Right ventricle myocardium superior (tissue), 1 donor: ENCODE measurements at places on chromosomes 5 and 9. TPM values are rescaled to one million over a fixed set of nuclear protein-coding genes. Genes with fewer than 3 reads are reported as not detected.

DNA sequence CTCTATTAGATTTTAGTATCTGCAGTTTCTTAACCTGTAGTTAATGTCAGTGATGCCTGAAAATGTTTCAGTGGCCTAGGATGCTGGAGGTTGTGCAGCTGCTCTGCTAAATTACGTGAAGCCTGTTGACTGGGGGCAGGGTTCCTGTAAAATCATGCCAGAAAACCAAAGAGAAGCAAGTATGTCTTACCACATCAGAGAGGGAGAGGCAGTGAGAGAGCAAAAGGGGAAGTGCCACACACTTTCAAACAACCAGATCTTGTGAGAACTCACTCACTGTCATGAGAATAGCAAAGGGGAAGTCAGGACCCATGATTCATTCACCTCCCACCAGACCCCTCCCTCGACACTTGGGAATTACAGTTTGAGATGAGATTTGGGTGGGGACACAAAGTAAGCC is 83.9 kb upstream of the CYLC2 start:
- DNase-seq = no peak

DNA sequence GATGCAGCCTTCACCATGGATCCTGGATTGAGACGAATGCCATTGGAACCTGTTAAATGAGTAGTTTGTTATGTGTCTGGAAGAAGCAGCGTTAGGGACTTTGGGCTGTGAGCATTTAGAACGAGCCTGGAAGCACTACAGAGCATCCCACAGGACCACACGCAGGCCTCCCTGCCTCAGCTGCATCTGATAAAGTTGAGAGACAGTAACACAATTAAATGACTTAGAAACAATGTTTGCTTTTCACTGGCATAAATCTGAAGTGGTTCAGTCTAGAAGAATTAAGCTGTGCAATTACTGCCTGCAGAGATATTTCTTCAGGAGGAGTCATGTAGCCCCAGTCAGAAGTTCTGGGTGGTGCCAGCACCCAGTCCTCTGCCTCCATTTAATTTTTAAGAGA is 9.8 kb upstream of the TLX3 start:
- DNase-seq = no peak

DNA sequence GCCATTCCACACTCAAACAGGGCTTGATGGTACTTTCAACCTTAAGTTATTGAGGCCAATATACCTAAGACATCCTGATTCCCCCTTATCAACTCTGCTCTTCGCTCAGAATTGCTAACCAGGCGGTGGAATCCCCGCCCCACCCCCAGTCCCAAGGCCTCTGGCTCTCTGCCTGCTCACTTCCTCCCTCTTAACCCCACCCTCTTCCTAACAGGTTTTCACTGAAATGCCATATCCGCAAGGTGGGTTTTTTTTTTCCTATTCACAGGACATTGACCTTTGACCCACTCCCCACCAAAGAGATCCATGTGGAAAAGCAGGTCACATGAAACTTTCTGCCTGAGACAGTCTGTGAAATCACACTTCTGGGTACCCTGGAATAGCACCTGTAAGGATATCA is 66.6 kb upstream of the IFNK start:
- DNase-seq = peak; percentile 40

GRCh38 chr5:33975852-33976251 is 8.6 kb downstream of the SLC45A2 start:
- DNase-seq = no peak

SLC6A7 gene
- not detected for total RNA-seq

OGN gene
- total RNA-seq = 10.0 TPM

GRCh38 chr5:122150215-122150614 is 20.9 kb downstream of the ZNF474 start:
- no peak for DNase-seq

- peak; percentile 44 for DNase-seq
Measured at GRCh38 chr9:33676746-33677505, 118.4 kb upstream of the PRSS3 start.

GRCh38 chr5:147669169-147669869 is 113.2 kb downstream of the JAKMIP2 start:
- no peak for DNase-seq

DNA sequence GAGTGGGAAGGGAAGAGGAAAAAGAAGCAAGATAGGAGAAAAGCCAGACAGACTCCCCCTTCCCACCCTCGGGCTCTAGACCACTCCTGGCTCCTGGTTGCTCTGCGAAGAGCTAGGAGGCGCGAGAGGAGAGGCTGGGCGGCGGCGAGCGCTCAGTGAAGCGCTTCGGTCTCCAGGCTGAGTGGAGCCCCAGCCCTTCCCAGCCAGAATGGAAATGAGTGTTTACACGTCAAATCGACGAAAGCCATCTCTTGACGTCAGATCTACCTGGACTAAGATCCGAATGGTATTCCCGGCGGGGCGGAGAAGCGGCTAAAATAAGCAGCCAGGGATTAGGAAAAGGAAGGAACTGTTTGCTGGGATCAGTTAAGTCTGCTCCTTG is at the start of gene PCSK1:
Gene PCSK1 (minus strand): TSS at position 183 of the 382 bp plus-strand sequence. CDS start 206 bp downstream, outside the sequence.
- no peak for DNase-seq

ANKRD34B gene
- not detected for total RNA-seq

- no peak for DNase-seq
Measured at GRCh38 chr5:178464431-178465048, 125.7 kb downstream of the COL23A1 start.

DNA sequence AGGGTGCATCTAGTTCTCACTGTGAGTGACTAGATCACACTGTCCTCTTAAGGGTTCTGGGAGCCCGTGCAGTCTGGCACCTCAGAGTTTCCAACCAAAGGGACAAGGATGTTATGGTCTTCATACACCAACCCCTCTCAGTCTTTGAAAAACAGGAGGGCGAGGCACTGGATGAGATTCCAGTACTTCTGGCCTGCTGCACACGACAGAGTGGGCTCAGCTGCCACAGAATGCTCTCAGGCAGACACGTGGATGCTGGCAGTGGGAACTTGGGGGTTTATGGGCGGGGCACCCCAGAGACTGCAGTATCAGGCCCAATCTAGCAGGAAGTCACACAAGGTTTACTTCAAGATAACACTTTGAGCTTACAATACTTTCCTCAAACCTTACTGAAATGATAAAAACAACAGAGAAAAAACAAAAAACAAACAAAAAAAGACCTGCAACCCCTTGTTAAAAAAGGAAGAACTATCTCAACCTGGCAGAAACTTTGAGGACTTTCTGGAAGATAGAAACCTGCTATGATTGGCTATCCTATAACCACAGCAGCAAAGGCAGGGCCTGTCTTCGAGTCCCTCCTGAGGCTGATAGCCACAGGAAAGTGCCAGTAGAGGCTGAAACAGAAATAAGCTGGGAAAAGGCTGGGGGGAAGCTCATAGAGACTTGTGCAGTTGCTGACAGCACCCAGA is 28.3 kb upstream of the TGFBR1 start:
- no peak for DNase-seq

DNA sequence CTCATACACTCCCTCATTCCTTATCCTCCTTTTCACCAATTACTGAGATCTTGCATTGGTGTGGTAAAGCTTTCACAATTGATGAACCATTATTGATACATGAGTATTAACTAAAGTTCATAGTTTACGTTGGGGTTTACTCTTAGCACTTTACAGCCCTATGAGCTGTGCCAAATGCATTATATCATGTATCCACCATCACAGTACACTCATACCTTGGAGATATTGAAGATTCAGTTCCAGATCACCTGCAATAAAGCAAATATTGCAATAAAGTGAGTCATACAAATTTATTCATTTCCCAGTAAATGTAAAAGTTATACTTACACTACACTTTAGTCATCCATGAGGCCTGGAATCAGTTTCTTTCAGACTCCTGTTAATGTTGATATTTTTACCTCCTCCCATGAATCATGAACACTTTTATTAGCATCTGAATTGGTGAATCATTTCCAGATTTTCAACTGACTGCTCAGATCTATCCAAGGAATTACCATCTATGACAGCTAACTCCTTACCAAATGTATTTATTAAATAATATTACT is 546.6 kb upstream of the PTPRD start:
- DNase-seq = no peak

DNA sequence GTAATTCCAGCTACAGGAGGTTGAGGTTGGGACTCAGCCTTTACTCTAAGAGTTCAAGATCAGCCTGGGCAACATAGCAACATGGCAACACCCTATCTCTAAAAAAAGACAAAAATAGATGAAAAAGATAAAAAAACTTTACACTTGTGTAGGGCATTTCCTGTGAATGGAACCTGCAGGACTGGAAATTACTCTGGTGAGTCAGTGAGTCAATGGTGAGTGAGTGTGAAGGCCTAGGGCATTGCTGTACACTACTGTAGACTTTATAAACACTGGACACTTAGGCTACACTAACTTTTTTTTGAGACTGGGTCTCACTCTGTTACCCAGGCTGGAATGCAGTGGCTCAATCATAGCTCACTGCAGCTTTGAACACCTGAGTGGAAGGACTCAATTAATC is 19.5 kb upstream of the ARSI start:
- DNase-seq = no peak

PRDM9 gene
- total RNA-seq = not detected

DNA sequence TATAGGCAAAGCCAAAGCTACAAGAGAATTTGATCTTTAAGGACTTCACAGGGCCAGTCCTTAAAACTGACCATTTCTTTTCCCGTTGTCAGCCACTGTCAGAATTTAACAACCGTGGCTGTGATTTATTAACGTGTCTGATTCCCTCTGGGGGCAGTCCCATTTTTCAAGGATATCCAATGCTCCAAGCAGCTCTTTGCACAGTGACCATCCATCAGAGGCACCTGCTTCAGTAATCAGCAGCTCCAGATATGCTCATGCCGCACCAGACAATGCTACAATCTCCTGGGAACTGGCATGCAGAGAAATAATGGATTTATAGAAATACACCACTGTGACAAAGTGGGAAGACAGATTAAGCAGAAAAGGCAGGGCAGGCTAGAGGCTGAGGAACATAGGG is 163.3 kb upstream of the PPP1R2B start:
- DNase-seq = no peak

GRCh38 chr9:113677569-113677968 is 198.5 kb upstream of the ZNF618 start:
- DNase-seq = no peak

DOCK2 gene
- total RNA-seq = 6.3 TPM

DNA sequence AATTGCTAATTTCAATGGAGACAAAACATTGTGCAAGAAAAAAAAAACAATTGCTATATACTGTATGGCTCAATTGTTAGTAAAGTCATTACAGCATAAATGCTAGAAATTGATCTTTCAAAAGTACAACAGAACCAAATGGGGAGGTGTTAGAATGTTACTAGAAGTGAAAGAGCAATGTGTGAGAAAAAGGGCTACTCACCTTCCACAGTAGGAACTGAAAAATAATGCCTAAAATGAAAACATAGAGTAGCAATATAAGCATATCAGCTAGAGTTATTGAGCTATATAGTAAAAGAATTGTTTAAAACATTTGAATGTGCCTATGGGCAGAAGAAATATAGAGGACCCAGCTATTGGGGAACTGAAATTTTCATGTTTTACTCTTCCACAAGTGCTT is 10.9 kb upstream of the RXFP3 start:
- no peak for DNase-seq

- DNase-seq = no peak
Measured at GRCh38 chr9:87672586-87672985, 53.3 kb upstream of the CTSL start.

TUT7 gene
- 12.3 TPM for total RNA-seq

DNA sequence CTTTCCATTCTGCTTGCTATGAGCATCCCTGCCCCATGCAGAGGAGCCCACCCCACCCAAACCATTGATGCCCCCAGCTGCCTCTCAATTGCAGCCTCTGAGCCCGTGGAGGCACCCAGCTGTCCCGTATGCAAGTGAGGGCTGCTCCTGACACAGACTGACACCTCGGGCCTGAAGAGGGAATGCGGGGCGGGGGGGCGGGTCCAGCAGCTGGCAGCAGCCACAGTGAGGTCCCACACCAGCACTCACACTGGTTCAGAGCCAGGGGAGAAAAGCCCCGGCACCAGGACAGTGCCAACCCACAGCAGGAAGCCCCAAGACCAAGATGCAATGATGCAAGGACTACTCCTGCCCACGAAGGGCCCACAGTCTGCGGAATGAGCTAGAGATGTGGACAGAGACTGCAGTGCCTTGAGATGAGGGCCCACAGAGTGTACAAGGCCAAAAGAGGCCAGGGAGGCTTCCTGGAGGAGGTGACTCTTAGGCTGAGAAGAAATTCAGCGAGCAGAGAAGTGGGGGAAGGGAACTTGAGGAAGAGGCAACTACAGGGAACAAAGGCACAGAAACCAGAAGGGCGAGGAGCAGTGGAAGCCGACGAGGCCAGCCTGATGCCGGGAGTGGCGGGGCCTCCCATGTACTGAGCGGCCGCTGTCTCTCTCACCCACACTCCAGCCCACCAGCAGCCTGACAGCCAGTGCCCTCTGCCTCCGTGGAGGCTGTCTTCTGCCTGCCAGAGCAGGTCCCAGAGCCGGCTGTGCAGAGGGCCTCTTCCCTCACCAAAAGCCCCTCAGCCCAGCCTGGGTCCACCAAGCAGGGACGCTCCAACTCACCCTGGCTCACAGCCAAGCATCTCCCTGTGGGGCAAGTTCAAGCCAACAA is 9.2 kb downstream of the EEIG1 start:
- no peak for DNase-seq

KDM4C gene
- 14.2 TPM for total RNA-seq

GRCh38 chr5:102874054-102874453 is 118.9 kb downstream of the PAM start:
- DNase-seq = no peak
